ENCODE measurements at places on chromosomes 7 and 10. TPM values are rescaled to one million over a fixed set of nuclear protein-coding genes. Genes with fewer than 3 reads are reported as not detected.

DNA sequence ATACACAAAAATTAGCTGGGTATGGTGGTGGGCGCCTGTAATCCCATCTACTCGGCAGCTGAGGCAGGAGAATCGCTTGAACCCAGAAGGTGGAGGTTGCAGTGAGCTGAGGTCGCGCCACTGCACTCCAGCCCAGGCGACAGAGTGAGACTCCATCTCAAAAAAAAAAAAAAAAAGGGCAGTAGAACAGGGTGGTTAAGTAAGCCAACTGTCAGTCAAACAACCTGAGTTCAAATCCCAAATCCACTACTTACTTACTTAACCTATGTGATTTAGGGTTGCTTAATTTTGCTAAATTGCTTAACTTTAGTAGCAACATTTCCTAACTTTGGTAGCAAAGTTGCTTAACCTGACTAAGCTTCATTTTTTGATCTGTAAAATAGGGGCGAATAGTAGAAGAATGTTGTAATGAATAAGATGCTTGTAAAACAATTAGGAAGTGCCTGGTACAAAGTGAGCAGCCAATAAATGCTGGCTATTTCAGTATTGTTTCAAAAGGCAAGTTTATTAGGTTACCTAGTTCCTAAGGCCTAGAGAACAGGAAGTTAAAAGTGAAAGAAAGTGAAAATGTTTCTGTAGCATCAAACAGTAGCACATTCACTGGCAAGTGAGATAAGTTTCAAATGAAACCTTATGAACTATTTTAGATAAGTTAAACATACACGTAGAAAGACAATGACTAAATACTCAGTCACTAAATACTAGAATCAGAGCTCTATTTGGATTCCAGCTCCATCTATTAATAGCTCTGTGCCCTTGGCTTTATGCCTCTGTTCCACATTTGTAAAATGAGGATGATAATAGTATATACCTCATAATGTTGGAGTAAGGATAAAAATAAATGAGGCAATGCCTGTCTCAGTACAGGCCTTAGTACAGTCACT lies 64.3 kb downstream of the HOXA1 start:
- DNase-seq: peak; percentile 56

DNA sequence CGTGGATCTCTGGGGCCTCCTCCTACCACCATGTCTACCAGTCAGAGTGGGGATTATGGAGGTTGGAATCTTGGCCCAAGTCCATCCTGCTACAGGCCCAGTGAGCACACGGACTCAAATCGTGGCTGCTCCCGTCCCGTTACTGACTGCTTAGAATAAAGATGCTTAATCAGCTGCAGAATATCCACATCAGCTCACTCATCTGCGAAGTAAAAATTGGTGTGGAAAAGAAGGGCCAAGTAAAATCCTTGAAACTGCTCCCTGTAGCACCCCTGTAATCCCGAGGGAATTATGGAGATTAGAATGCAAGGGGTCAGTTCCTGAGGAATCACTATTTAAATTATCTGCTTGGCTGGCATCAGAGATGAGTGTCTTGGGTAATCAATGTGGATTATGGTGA lies 13.0 kb upstream of the HTR5A start:
- DNase-seq: no peak

Gene CCSER2
- 22.4 TPM for total RNA-seq

DNA sequence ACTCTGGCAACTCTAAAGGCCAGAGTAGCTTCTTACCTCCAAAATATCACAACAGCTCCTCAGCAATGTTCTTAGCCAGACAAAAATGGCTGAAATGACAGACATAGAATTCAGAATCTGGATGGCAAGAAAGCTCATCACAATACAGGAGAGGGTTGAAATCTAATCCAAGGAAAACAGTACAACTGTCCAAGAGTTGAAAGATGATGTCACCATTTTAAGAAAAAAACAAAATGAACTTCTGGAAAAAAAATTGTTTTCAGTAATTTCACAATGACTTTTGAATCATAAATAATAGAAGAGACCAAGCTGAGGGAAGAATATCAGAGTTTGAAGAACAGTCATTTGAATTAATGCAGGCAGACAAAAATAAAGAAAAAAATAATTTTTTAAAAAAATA lies 479.5 kb downstream of the ZWINT start:
- no peak for DNase-seq

Gene AGAP9
- total RNA-seq: 3.7 TPM

Gene SFXN2
- total RNA-seq: 0.64 TPM

Gene SEMA3C
- total RNA-seq: 178 TPM

DNA sequence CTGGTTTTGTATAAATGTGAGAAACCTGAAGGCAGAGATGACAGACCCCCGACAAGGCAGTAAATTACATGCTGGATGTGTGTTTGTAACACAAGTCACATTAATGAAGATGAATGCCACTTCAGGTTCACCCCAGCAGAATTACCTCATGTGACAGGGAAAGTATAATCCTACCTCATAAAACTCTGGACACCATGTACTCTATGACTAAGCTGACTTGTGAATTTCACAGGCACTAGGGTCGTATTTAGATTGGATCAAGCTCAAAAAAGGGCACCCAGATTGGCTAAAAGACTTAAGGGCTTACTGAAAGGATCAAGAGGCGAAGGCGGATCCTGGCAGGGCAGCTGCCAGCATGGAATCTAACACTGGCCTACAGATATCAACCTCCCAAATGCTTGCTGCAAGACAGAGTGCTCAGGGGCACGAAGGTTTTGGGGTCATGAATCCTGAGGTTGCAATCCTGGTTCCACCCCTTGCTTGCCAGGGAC lies 161.4 kb downstream of the PIP4K2A start:
- no peak for DNase-seq

DNA sequence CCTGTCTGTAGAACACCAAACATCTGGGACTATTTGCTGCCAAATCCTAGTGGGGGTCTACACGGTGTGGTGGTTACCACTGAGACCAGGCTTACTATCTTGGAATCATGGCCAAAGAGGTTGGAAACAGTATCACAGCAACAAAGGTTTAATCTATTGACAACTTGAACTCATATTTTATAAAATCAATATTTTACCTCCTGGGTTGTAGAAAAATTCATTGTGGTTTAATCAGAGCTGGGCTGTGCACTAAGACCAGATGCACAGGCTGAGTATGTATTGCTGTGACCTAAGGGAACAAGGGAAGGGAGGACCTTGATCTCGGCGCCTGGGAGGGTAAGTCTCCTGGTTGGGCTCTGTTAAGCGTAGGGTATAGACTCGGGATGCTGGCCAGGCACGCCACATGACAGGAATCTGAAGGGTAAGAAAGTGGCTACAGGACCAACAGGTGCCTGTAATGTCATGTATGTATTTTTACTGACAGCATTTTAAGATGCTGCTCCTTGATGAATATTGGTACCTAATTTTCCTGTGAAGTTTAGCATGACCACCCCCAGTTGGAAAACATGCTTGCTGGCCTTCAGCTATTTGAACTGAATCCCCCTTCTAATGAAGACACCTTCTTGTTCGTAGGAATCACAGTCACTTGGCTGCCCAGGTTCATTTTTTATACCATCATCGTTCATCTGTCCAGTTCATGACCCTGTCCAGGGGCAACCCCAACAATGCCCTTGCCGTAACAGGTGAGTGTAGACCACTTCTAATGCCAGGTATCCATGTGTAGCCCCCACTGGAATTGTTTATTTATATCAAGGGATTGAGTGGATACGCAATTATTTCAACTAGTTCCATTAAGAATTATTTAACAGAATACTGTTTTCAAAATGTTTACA lies 79.5 kb downstream of the EZH2 start:
- no peak for DNase-seq

- peak; percentile 53 for DNase-seq
Measured at GRCh38 chr10:101161494-101162299, 30.6 kb downstream of the TLX1 start.

Gene ELAPOR2
- total RNA-seq: 13.3 TPM

- no peak for DNase-seq
Measured at GRCh38 chr7:130956417-130957136, 222.6 kb upstream of the KLF14 start.

Gene CTBP2
- total RNA-seq: 123 TPM

Gene GPR158
- total RNA-seq: not detected

Gene CRYGN
- not detected for total RNA-seq

GRCh38 chr10:129728246-129728820 lies 235.7 kb downstream of the EBF3 start:
- DNase-seq: no peak

Gene PITX3
- total RNA-seq: not detected

Gene ARMC3
- under 0.01 TPM for total RNA-seq

DNA sequence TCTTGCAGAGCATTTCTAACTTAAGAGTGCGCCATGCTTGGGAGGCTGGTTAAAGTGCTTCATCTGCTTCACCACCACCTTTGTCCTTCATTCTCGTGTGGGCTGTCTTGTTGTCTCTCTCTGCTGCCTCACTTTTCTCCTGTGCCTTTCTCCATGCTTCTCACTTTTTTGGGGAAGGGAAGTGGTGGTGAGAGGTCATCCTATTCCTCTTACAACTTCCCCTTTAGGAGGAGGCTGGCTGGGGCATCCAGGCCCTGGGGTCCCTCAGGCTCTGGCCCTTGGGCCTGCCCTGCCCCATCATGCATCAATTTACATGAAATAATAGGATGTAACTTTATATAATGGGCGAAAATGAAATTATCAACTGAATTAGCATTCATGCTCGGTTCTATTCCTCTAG lies 39.9 kb upstream of the PIP4K2A start:
- DNase-seq: no peak

Gene ZPBP
- not detected for total RNA-seq

- DNase-seq: no peak
Measured at GRCh38 chr7:94529516-94529915, 19.9 kb downstream of the CASD1 start.

Gene PNLIPRP3
- total RNA-seq: 53.2 TPM

Gene NKX2-3
- not detected for total RNA-seq

- peak; percentile 5 for DNase-seq
Measured at GRCh38 chr10:119997429-119997828, 104.9 kb downstream of the SEC23IP start.

Gene SUPV3L1
- 46.6 TPM for total RNA-seq

DNA sequence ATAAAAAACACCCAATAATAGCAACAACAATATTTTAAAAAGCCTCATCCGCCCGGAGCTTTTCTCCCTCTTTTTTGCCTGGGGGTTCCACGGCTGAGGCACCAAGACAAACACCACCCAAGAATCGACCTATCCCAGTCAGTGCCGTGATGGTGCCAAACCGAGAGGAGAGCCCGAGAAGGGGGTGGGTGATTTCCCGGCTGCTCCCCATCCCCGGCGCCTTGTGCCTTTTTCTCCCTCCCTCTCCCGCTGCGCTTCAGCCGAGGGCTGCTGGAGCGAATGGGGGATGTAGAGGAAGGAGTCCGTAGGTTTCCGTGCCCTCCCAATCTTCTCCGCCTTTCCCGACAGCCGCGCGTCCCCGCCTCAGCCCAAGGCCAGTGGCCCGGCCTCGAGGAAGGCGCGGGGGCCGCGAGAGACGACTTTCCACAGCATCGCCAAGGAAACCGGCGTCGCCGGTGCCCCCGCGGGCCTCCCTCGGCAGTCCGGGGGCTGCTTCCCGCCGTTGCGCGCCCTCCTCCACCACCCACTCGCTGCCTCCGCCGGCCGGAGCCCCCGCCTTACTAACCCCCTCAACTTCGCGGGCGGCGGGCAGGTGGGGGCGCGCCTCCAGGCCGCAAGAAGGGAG lies 1.3 kb downstream of the EGR2 start:
- no peak for DNase-seq

DNA sequence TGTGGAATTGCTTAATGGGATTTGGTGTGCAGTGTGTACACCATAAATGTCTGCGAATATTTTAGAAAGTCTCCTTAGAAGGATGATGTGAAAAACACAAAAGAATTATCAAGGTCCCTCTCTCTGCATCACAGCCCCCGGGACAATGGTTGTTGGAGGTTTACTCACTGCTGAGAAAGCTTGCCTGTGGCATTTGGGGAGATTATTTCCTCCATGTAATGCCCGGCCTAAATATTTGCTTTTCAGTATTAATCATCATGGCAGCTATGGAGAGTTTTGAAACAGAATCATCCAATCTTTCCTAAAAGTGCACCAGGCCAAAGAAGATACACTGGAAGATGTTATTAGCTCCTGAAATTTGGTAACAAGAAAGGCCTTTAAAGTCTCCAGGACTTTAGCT lies 113.8 kb upstream of the ADCY1 start:
- peak; percentile 53 for DNase-seq

DNA sequence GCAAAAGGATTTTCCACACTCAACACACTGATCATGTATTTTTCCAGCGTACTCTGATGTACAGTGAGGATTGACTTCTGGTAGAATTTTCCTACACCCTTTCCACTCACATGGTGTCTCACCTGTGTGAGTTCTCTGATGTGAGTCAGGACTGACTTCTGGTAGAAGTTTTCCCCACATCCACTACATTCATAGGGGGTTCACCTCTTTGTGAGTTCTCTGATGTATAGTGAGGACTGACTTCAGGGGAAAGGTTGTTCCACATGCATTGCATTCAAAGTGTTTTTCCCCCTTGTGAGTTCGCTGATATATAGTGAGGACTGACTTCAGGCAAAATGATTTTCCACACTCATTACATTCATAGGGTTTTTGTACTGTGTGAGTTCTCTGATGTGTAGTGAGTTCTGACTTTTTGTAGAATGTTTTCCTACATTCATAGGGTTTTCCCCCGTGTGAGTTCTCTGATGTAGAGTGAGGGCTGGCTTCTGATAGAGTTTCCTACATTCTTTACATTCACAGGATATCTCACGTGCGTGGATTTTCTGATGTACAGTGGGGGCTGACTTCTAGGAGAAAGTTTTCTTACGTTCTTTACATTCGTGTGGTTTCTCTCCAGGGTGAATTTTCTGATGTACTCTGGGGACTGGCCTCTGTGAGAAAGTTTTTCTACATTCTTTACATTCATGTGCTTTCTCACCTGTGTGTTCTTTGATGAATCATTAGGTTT lies 146.5 kb downstream of the GLRX3 start:
- no peak for DNase-seq

Gene TLX1
- not detected for total RNA-seq
